Stimulated activated CD4-positive, alpha-beta T cell treated with anti-CD3 and anti-CD28 coated beads, Interleukin-12 subunit alpha, Interleukin-12 subunit beta, amount 100 ng/mL, for 48 hours (primary cell): ENCODE measurements at places on chromosomes 13 and 19.

DNA sequence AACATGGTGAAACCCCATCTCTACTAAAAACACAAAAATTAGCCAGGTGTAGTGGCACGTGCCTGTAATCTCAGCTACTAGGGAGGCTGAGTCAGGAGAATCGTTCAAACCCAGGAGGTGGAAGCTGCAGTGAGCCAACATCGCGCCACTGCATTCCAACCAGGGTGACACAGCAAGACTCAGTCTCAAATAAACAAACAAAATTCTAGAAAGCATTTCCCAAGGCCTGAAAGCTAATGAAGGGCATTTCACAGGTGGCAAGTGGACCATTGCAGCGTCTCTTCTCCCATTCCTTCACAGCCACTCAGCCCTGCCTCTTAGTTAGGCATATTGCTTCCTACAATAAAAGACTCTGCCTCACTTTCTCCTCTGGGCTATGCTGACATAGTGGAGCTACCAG is 13.5 kb upstream of the RXFP2 start:
- DNase-seq, result no peak

GRCh38 chr13:74575729-74576125 is 441.5 kb upstream of the KLF12 start:
- peak; percentile 24 for DNase-seq

DNA sequence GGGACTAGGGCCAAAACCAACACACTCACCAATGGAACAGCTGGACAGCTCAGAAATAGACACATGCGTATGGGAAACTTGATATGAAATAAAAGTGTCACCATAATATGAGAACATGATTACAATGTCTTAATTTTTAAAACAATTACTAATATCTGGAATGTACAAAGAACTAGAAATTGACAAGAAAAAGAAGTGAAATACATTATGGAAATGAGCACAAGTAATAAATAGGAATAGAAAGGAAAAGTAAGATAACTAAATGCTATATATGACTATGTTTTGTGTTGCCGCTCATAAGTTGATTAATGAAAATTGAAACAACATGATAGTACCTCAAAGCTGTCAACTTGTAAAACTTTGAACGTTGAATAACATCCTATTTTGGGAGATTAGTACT is 801.1 kb downstream of the SLITRK5 start:
- DNase-seq, result no peak

DNA sequence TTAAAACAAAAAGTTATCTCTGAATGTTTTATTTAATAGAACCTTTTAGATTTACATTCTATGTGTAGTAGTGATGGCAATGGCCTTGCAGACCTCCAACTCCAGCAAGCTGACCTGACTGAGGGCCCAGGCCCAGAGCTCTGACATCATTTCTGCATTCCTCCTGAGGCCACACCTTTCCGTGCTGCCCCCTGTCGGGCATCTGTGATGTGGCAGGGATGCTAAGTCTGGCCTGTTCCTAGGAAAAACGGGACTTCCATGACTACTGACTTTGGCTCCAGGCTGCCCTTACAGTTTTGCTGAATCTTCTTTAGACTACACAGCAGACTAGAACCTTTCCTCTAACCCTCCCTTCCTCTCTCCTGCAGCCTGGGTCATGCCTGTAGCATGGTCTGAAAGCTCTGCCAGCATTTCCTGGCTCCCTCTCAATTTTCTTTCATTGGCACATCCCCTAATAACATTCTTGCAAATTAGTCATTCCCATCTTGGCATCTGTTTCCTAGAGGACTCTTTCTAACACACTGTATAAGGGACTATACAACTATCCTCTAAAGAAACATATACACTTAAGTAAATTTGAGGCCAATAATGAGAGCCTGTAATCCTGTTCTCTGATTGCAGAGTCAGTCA is 249.1 kb downstream of the GPC5 start:
- DNase-seq, result no peak

GRCh38 chr19:39140594-39140993 is 15.0 kb downstream of the PAK4 start:
- no peak for DNase-seq

DNA sequence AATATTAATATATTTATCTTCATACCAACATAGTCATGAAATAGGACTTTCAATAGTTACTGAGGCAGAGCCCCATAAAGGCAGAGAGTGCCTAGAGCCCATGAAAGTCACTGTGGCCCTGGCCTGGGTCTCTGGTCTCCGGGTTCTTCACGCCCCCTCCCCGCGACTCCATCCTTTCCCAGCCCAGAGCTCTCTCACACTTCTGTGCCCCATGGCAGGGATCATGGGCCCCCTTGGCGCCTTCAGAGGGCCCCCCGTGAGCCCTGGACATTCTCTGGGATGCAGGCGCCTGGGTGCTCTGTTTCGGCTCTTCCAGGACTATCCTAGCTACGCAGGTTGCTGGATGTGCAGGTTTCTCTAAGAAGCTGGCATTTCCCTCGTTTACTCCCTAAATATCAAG is 228.4 kb downstream of the TEX29 start:
- DNase-seq, result no peak

- DNase-seq, result no peak
Measured at GRCh38 chr13:91248249-91248648, 99.2 kb upstream of the MIR17HG start.

DNA sequence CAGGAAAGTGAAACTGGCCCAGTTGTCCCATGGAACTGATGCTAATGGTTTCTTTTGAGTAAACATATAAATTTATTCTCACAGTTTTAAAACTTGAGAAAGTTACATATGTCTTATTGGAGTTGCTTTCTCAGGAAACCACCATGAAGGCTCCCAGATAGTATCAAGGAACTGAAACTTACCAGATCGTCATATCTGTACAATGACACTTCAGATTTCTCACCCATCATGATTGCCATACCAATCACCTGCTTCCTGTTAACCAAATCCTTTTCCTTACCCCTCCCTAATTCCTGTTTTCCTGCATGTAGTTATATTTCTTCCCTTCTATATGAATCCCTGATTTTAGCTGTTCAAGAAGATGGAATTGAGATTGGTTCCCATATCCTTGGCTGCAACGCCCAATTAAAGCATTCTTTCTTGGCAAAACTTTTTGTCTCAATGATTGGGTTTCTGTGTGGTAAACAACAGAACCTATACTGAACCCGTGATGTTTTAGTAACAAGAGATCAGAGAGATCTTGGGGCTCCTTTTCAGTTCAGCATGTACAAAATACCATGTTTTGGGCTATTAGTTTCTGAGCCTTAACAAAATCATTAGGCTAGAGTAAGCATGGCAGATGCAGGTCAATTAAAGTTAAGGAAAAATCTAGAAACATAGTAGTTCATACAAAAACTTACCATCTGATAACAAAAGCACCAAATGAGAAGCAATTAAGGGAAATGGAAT is 781.3 kb upstream of the MIR17HG start:
- DNase-seq, result no peak

GRCh38 chr13:97004096-97004876 is 10.0 kb upstream of the OXGR1 start:
- no peak for DNase-seq

- DNase-seq, result no peak
Measured at GRCh38 chr13:96999091-96999490, 4.8 kb upstream of the OXGR1 start.

- DNase-seq, result no peak
Measured at GRCh38 chr13:51935326-51936171, 73.8 kb downstream of the CCDC70 start.

DNA sequence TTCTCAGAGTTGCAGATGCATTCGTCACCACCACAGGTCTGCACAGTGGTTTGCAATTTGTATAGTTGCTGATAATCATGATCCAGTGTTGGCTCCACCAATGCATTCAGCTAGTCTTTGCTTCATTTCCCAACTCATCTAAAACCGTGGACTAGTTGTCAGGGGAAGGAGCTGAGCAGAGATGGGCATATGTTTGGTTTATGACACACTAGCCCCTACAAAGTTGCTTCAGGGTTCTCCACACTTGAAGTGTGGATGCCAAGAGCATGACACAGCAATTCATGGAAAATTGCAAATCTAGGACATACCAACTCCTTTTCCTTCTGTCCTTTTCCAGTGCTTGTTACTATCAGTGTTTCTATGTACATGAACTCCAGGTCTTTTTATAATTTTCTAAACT is 168.0 kb downstream of the TNFSF13B start:
- no peak for DNase-seq

GRCh38 chr19:6239871-6240676 is 39.7 kb downstream of the MLLT1 start:
- no peak for DNase-seq

- DNase-seq, result no peak
Measured at GRCh38 chr19:28023064-28023463, 1189.9 kb downstream of the UQCRFS1 start.

DNA sequence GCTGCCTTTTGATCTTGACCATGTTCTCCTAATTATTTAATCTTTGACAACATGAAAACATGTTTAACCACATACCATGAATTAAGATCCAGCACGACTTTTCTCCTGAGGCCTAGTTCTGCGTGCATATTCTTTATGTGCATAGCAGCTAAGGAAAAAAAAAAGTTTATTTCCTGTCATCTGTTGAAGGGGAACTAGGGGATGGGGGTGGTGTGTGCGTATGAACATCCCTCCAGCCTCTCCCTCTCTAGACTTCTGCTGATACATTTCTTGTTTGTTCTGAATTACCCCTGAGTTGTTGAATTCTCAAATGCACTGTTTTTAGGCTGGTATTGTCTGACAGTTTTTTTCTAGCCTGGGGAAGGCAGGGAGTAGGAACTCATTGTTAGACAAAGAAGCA is 543.3 kb downstream of the FGF9 start:
- no peak for DNase-seq

DNA sequence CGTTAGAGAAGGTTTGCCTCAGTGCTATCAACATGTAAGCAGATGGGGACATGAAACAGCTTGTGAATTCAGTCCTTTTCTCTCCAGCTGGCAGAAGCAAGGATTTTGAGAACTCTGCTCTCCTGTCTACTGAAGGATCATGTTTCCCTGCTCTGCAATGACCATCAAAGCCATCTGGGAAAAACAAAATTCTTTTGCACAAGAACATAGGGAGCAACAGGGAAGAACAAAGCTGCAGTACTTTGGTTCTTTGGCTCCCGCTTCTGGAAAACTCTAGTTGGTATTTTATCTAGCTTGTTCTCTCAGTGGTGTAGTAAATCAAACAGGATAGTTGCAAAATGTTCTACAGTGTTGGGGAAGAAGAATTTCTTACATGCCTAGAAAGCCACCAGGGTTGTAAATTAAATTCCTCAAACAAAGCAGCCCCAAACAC is 270.4 kb downstream of the ENOX1 start:
- no peak for DNase-seq

DNA sequence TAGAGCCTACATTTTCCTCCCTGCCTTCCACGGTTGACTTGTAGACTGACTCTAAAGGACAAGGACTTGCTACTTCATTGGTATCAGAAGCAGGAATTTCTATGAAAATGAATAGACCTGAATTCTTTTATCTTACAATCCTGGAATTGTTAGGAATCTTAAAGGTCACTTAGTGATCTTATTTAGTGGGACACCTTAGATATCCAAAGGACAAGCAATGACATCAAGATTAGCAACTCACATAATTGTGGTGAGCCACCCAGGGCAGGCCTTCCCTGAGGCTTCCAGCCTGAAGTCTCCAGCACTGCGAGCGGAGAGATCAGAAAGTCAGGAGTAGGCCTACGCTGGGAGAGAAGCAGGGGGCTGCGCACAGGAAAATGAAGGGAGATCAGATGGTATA is 37.8 kb downstream of the KLF5 start:
- DNase-seq, result no peak

DNA sequence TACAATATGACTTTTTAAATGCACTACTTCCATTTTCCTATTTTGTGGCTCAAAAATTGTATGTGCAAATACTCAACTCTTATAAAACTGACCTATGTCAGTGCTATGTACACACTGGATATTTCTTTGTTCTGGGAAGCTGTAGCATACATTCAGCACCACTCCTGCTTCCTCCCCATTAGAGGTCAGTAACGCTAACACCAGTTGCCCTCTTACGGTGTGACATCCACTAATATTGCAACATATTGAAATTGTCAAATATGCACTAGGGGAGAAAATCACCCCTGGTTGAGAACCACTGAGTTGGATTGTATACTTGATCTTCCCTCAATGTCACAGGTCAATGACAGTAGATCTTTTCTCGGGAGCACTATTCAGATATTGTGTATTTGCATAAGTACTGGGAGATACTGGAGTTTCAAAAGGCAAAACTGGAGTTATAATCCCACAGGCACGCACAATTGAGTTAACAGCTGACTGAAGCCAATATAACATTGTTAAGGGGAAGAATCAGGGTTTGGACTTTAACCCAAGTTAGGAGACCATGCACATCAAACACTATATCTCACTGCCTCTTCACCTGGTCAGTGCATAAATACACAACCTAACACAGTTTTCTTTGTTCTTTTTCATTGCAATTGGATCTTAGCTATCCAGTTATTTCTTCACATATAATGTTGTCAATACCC is 1276.5 kb upstream of the MIR17HG start:
- DNase-seq, result no peak

GRCh38 chr13:40220299-40220935 is 446.0 kb downstream of the FOXO1 start:
- DNase-seq, result peak; percentile 34

DNA sequence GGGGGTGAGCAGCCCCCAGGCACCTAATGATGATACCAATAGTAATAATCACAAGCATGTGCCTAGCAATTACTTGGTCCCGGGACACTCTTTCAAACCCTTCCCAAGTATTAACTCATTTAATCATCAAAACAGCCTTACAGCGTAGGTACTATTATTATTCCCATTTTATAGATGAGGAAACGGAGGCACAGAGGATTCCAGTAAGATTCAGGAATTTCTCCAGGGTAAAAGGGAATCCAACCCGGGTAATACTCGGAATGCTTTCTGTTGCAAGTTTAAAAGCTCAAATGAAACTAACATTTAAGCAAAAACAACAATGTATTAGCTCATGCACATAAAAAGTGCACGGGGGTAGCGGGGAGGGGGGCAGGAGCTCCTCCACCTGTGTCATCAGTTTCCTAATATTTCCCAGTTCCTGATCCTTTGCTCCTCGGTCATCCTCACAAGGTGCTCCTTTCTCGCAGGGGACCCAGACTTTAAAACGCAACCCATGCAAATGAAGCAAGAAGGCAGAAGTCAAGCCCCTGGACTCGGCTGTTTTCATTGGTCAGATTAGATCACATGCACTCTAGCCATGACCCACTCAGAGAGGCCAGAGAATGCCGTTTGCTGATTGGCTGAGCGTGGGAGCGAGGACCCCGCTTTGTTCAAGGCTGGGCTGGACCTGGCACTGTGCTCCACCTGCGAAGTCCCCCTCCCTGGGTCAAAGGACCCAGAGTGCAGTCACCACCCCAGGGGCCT is 38.3 kb upstream of the C19orf12 start:
- DNase-seq, result no peak

DNA sequence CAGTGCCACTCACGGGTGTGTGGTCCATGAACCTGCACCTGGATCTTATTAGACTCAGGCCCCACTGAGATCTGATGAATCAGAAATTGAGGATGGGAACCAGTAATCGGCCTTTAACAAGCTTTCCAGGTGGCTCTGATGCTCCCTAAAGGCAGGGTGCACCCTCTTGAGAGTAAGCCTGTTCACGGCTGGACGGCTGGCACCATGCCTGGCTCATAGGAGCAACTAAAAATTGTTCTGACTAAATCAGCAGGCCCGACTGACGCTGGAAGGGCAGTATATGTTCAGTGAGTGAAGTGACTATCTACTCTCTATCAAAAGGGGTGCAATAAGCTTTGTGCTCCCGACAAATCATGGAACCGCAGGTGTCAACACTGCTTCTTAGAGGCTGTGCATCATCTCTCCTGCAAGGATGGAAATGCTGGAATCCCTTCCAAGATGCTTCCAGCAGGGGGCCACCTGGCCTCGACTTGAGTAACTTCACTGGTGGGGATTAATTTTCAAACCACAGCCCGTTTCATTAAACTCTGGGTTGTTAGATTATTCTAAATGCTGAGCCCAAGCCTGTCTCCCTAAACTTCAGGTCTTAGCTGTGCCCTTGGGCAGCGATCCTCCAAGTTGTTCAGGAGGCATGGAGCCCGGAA is 28.4 kb downstream of the TMTC4 start:
- DNase-seq, result no peak
